ENCODE measurements at places on chromosomes 13 and 19. TPM values are rescaled to one million over a fixed set of nuclear protein-coding genes. Genes with fewer than 3 reads are reported as not detected.

DNA sequence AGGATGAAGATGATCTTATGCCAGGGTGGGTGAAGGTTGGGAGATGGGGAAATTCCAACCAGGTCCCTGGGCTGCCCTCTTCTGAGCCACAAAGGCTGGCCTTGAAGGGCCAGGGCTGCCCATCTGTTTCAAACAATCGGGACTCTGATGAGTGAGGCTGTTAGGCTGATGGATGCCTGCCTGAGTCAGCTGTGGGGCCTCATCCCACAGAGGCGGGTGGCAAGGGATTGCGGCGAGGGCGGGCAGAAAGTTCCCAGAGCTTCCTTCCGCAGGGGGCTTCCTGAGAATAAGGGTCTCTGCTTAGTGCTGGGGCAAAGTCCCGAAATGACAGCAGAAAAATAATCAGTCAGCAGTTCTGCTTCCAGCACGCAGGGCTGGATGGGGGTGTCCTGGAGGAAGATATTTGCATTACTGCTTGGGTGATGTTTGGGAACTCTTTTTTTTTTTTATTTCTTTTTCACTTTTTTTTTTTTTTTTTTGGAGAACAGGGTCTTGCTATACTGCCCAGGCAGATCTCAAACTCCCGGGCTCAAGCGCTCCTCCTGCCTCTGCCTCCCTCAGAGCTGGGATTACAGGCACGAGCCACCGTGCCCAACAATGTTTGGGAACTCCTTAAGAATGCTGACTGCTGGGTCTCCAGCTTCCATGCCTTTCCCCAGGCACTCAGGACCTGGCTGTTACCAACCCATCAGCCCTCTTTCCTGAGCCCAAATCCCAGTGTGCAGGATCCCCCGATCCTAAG, 14.1 kb downstream of the SH3GL1 start:
- peaks cover 58% of the 10 kb centered on the region for H3K36me3 ChIP-seq
- H3K27me3 ChIP-seq = no peaks in the 10 kb centered on the region
- no peak for DNase-seq
- H3K4me1 ChIP-seq = peaks cover 14% of the 10 kb centered on the region
- no peak overlapping the region for H3K4me3 ChIP-seq
- H3K27ac ChIP-seq = no peak overlapping the region

DNA sequence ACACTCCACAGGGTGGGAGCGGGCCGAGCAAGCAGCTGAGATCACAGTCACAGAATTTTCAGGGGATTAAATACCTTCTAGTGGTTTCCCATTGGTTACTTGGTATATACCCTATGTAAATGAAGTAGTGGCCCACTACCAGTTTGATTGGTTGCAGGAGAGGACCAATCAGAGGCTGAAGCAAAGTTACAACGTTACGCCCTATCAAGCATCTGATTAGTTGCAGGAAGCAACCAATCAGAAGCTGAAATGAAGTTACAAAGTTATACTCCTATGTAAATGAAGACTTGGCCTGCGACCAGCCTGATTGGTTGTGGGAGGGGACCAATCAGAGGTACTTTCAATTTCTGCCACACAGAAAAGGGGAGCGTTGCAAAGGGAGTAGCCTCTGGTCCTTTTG, 474.0 kb downstream of the COG6 start:
- peaks cover 16% of the 10 kb centered on the region for H3K4me1 ChIP-seq
- no peak overlapping the region for H3K27ac ChIP-seq
- H3K36me3 ChIP-seq = no peaks in the 10 kb centered on the region
- H3K27me3 ChIP-seq = no peaks in the 10 kb centered on the region
- no peak overlapping the region for H3K4me3 ChIP-seq

- no peak overlapping the region for H3K4me3 ChIP-seq
- no peaks in the 10 kb centered on the region for H3K27me3 ChIP-seq
- no peak overlapping the region for H3K27ac ChIP-seq
- no peaks in the 10 kb centered on the region for H3K36me3 ChIP-seq
- DNase-seq = no peak
Measured at GRCh38 chr13:114311387-114311786, 2.9 kb upstream of the CHAMP1 start.

GRCh38 chr19:20863176-20863575, 59.9 kb upstream of the ZNF85 start:
- H3K36me3 ChIP-seq = no peaks in the 10 kb centered on the region
- no peaks in the 10 kb centered on the region for H3K27me3 ChIP-seq
- no peak overlapping the region for H3K27ac ChIP-seq
- no peak overlapping the region for H3K4me3 ChIP-seq
- H3K4me1 ChIP-seq = no peaks in the 10 kb centered on the region

DNA sequence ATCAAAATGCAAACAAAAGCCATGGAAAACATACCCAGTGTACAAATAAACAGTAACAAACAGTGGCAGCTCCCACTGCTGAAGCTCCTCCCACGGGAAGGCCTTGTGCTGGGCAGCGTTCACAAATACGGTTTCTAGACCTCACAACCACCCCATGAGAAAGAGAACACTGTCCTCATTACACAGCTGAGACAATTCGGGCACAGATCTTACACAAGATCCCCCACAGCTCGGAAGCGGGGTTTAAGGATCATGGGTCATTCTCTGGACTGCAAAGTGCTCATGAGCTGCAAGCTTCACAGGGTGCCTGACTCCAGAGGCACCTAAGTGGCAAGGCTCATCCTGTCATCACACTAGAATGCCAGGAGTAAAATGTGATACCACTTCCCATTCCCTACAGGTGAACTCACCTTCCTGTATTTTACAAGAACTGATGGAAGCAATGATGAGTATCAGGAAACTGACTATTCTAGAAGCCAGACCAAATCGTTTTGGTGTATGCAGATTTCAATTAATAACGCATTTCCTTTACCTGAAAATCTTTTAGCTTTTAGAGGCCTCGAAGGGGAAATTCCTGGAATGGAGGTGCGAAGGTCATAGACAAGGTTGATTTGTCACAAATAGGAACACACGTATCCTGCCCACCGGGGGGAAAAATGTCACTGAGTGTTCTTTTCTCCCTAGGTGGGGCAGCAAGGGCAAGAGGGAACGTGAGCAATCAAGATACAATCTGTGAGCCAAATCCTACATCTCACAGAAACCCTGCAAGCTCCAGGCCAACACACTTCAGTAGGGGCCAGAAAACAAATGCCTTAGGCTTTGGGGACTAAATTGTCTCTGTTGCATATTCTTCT, 41.2 kb downstream of the STK24 start:
- peaks cover 57% of the 10 kb centered on the region for H3K4me1 ChIP-seq
- DNase-seq = no peak
- H3K27ac ChIP-seq = no peak overlapping the region

GRCh38 chr13:102875256-102875655, 29.4 kb downstream of the ERCC5 start:
- H3K4me3 ChIP-seq = no peak overlapping the region
- peaks cover 51% of the 10 kb centered on the region for H3K36me3 ChIP-seq
- H3K4me1 ChIP-seq = no peaks in the 10 kb centered on the region
- no peak overlapping the region for H3K27ac ChIP-seq

The CYP2A7 gene
- not detected for polyA plus RNA-seq

The HIPK4 gene
- polyA plus RNA-seq = not detected

The HSH2D gene
- 7.2 TPM for polyA plus RNA-seq

The PCDH9 gene
- polyA plus RNA-seq = 0.18 TPM
